ENCODE measurements at places on chromosomes 1 and 21.
A peak's percentile ranks its signal among the peaks of the same experiment; 100 is the strongest.

GRCh38 chr1:225979421-225979820, 19.7 kb downstream of the SDE2 start:
- DNase-seq, result no peak

DNA sequence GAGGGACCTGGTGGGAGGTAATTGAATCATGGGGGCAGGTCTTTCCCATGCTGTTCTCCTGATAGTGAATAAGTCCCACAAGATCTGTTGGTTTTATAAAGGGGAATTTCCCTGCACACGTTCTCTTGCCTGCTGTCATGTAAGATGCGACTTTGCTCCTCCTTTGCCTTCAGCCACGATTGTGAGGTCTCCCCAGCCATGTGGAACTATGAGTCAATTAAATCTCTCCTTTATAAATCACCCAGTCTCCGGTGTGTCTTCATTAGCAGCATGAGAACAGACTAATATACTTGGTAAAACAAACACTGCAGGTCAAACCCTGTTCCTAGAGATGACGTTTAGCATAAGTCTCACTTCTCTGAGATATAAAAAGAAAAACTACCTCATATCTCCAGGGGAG, 148.3 kb downstream of the MATN1 start:
- no peak for DNase-seq

DNA sequence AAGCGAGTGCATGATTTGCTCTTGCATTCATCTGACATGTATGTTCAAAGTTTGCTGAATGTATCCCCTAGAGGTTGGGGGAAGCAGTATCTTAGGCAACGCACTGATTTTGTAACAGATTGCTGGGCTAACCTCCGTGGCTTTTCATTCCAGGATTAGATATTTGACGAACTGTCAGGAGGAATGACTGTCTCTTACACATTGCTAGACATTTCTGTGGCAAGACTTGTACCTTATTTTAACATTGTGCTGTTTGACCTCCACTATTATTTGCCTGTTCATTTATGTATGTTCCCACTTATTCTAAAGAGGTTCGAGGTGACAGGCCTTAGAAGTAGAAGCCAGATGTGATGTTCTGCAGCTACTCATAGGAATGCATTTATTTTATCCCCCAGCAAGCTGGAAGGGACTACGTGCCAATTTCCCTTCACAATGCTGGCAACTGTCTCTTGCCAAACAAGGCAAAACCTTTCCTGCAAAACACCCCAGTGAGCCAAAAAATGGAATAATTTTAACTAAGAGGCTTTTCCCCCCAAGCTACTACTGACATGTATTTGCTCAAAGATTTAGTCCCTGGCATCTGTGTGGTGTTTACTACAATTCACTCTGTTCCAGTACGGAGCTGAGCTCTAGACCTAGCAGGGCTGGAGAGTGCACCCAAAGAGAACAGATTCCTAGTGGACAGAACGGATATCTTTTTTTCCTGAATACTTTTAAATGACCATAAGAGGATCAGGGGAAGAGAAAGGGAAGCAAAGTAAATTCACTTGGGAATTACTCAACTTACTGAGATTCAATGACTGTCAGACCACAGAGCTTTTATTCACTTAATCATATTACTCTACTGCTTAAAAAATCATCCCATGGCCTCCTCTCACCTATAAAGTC, 646.2 kb downstream of the SMYD3 start:
- no peak for DNase-seq

DNA sequence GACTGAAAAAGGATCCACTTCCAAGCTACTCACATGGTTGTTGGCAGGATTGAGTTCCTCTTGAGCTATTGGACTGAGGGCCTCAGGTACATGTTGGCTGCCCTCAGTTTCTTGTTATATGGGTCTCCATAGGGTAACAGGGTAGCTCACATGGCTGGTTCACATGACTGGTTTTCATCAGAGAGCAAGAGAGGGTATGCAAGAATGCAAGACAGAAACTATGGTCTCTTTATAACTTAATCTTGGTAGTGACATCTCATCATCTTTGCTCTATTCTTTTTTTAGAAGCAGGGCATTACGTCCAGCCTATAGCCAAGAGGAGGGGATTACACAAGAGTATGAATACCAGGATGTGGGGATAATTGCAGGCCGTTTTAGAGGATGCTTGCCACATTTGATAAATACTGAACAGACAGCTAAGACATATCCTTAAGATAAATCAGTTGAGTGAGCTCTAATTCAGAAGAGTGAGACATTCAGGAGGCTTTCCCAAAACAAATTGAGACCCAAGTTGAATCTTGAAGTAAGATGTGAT, 100.2 kb downstream of the HMCN1 start:
- DNase-seq, result no peak

DNA sequence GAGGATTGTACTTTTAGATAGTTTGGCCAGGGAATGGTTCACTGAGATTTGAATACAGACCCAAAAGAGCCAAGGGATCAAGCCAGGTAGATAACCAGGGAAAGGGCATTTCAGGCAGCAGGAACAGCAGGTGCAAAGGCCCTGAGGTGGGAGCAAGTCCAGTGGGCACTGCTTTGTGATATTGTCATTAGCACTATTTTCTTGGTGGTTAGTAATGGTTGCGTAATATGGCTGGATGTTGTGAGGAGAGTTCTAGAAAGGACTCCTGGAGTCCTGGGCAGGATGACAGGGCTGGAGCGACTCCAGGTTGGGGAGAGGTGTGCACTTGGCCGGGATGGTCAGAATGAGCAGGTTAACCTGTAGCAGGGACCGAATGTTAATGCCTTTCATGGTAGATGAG, 4.4 kb downstream of the AZIN2 start:
- no peak for DNase-seq

- peak; percentile 60 for DNase-seq
Observed at GRCh38 chr1:22976461-22977243, 4.0 kb upstream of the LACTBL1 start.

- no peak for DNase-seq
Observed at GRCh38 chr1:53895421-53895820, 1.4 kb downstream of the DIO1 start.

- peak; percentile 92 for DNase-seq
Observed at GRCh38 chr1:180157576-180158057, 2.9 kb downstream of the QSOX1 start.

GRCh38 chr1:65958561-65959350, 166.1 kb downstream of the PDE4B start:
- DNase-seq, result peak; percentile 64
